Cortex of kidney (tissue), 1 donor: ENCODE measurements at places on chromosomes 2 and 18.

- no peak for DNase-seq
These were observed 11.2 kb upstream of the PROM2 start for GRCh38 chr2:95262896-95263542.

- DNase-seq, result no peak
These were observed 2.2 kb downstream of the AQP4 start for GRCh38 chr18:26863122-26863879.

- DNase-seq, result no peak
These were observed 53.7 kb downstream of the EPHA4 start for GRCh38 chr2:221518201-221518934.

GRCh38 chr18:48197819-48198218, 211.4 kb downstream of the ZBTB7C start:
- no peak for DNase-seq

DNA sequence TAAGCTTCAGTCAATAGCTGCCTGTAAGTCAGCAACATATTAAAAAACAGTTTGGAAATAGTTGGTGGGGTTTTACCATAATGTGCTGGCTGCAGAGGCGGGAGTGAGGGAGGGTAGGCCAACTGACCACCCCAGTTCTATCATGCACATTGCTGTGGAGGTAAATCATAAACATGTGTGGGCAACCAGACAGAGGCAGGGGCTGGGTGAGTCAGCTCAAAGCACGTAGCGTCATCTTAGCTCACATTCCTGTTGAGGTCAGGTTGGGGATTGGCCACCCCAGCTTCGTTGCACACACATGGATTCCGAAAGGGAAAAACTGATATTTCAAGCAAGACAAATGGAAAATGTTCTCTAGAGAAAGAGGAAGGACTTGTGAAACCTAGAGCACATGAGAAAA, 19.5 kb downstream of the GPR45 start:
- no peak for DNase-seq

- no peak for DNase-seq
These were observed 136.5 kb upstream of the CTDP1 start for GRCh38 chr18:79542876-79543750.

- no peak for DNase-seq
These were observed 13.2 kb downstream of the USP40 start for GRCh38 chr2:233553366-233553765.

DNA sequence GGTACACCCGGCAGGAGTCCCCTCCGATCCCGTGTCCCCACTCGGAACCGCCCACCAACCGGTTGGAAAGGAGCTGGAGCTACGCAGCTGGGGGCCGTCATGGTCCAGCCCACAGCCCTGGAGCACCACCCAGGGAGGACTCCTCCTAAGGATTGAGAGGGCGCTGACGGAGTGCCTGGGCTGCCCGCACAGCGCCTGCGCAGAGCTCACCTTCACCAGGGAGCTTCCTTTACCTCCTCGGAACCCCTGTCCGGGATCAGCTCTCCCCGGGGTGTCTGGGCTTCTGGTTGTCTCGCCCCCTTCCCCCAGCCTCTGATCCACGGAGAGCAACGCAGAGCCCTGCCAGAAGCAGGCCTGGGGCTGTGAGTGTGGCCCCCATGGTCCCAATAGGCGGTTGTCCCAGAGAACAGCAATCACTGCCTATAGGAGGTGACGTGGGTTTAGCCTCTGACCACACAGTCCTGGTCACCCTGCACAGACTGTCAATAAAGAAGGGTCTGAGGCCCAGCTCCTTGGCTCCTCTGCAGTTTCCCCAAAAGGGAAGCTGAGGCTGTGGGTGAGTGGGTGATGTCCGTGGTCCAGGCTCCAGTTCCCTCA, 14.6 kb downstream of the ALPG start:
- no peak for DNase-seq

- DNase-seq, result no peak
These were observed 637.4 kb upstream of the CDH2 start for GRCh38 chr18:28814365-28814764.

GRCh38 chr18:10846657-10847407, 302.5 kb downstream of the PIEZO2 start:
- no peak for DNase-seq

DNA sequence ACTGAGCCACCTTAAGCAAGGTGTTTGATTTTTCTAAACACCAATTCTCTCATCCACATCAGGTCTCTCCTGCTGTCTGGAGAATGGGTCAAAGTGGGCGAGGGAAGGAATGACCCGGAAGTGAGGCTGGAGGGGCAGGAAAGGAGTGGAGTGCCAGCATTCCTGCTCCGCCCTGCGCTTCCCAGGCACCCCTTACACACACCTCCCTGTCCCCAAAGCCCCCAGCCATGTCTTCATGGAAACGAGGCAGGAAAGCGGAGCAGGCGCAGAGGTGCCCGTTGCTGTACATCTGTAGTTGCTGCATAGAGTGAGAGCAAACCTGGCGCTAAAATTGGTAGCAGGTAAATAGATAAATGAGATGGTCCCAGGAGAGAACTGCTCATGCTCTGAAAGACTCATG, 27.2 kb upstream of the NT5DC4 start:
- no peak for DNase-seq

- no peak for DNase-seq
These were observed 31.8 kb downstream of the NCK2 start for GRCh38 chr2:105776560-105776928.

DNA sequence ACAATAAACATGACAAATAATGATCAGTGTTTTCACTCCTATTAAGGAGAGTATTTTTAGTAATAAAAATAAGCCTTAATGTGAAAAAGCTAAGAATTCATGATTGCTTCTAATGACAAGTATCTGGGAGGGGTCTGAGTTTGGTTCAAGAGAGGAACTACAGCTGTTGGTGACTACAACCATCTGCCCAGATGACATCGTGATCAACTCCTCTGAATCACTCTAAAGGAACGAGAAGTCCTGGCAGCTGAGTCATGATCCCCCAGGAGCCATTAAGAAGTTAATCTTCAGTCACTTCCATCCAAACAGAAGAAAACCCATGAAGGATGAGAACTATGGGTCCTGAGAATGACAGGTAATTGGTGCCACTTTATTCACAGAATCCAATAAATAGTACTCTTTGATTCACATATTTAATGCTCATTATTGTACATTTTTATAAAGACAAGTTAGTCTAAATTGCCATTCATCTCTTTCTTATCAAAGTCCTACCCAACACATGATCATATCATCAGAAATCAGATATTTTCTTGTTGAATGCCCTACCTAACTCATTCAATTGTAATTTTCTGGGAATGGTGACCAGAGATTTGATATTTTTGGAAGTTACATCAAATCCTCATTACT, 6.8 kb downstream of the TFPI start:
- no peak for DNase-seq

DNA sequence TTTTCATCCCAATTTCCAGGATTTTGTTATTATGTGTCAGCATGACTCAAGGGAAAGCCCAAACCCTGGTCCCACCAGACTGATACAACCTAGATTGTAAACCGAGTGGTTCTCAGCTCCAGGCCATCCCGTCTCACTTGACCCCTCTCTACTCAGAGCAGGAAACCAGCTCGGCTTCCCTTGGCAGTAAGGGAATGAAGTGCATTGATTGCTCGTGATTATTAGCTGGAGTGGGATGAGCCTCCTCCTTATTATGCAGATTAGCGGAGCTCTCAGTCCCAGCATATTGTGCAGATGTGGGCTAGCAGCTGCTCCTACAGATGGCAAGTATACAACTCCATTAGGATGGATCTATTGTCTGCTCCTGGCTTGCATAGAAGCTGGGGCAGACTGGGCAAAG, 167.6 kb downstream of the LNPK start:
- no peak for DNase-seq

DNA sequence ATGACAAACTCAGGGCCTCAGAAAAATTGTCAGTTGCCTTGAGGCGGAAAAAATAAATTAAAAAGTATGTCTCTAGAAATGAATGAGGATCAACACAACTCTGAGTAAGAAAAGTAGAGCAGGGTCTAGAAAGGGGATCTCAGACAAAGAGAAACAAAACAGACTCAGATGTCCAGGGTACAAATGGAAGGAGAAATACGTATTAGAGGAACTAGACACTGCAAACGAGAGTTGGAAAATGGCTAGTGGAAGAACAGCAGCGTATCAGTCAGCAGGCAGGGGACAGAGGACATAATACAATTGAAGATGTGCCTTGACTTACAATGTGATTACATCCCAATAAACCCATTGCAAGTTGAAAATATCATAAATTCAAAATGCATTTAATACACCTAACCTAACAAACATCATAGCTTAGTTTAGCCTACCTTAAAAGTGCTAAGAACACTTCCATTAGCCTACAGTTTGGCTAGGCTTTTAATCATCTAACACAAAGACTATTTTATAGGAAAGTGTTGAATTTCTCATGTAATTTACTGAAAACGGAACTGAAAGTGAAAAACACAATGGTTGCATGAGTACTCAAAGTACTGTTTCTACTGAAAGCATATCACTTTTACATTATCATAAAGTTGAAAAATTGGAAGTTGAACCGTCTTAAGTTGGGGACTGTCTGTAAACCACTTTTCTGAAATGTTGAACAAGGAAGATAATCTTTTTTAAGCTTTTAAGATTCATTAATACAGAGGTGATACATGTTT, 182.8 kb downstream of the NBAS start:
- no peak for DNase-seq

GRCh38 chr2:105103481-105103880, 65.6 kb downstream of the MRPS9 start:
- no peak for DNase-seq

GRCh38 chr18:44679914-44680272, 795 bp upstream of the SETBP1 start:
- DNase-seq, result no peak

GRCh38 chr18:1094409-1094808, 189.7 kb downstream of the ADCYAP1 start:
- DNase-seq, result no peak

- no peak for DNase-seq
These were observed 70.0 kb downstream of the COL6A3 start for GRCh38 chr2:237343993-237344392.

DNA sequence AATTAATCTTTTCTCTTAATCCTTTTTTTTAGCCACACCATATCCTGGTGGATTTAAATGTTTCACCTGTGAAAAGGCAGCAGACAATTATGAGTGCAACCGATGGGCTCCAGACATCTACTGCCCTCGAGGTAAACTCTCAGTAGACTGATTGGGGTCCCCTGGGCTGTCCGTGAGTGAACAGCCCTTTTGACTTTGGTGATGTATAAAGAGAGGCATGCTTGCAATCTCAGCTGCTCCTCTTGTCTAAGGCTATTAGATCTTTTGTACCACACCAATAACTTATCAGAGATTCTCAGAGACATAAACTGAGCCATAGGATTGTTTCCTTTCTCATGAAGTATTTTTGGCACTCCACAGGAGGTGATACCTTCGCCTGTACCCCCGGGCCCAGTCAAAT, 118.6 kb downstream of the LYPD6 start:
- no peak for DNase-seq

- no peak for DNase-seq
These were observed 70.0 kb upstream of the PPP1CB start for GRCh38 chr2:28681606-28682005.

- DNase-seq, result no peak
These were observed 6.4 kb upstream of the NPPC start for GRCh38 chr2:231932711-231932970.

DNA sequence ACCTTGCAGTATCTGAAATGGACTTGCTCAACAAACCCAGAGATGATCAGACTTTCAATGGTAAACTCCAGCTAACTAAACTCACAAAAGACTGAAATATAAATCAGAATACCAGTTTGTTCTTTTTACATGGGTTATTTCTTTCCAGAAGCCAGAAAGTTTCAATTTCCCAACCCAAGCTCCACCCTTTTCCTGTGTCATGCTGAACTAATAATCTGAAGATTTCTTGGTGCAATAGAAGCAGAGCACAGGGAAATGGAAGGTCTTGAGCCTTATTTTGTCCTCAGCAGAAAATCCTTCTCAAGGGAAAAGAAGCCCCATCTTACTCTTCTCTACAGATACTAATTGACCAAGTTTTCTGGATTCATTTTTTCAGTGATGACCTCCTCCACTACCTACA, 93.3 kb upstream of the PAPOLG start:
- DNase-seq, result no peak

DNA sequence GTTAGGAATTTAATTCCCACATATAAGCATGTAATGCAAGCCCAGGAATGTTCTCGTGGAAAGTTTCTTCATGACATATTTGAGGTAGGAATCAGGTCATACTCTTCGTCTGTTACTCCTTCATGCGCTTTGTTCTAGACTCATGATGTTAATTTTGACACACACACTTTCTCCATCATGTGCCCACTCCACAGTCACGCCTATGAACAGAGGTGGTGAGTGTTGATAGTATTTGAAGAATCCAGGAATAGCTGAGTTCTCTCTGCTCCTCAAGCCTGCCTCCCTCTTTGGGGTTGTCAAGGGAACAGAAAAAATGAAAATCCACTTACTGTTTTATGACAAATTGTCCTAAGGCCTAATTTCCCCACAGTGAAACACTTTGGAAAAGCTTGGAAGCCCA, 117.3 kb upstream of the SERPINE2 start:
- no peak for DNase-seq

- DNase-seq, result no peak
These were observed 1634.6 kb upstream of the CELF4 start for GRCh38 chr18:39200153-39200552.

GRCh38 chr18:40577239-40577980, 1377.6 kb upstream of the PIK3C3 start:
- DNase-seq, result no peak

DNA sequence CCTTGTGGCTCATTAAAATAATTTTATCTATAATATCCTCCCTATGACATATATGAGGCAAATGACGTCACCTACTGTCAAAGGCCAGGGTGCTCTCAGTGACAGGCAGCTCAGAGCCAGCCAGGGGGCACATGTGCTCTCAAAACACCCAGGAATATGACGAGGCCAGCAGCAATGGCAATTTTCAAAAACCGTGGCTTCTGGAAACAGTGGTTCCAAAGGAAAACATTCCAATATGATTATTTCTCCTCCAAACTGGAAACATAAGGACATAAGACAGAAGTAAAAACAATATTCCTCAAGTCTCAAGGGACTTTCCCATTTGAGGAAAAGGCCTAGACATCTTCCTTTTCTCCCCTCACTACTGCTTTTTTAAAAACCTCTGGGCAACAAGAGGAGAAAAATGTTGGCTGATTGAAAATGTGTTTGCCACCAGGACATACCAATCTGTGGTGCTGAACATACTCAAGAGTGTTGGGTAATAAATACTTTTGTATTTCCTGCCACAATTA, 40.8 kb downstream of the RNF152 start:
- DNase-seq, result no peak

DNA sequence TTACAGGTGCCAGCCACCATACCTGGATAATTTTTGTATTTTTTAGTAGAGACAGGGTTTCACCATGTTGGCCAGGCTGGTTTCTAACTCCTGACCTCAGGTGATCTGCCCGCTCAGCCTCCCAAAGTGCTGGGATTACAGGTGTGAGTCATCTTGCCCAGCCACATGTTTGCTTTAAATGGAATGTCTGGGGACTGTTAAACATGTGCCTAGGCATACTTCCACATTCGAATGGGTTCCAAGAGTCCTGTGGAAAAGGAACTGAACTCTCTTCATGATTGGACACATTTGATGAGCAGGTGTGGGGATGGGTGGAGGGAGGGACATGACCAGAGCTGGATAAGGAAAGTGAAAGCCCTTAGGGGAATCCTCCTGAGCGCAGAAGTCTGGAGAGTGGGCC, 58.4 kb upstream of the GREB1L start:
- no peak for DNase-seq
